Activated T-helper 2 cell treated with anti-CD3 and anti-CD28 coated beads, Interferon-gamma antibody, Interleukin-2, Interleukin-4, amounts not matched to agents 10 μg/mL and 5 μg/mL and 100 μg/mL, durations not matched to agents 14 hours and 24 hours and 36 hours (primary cell): ENCODE measurements at places on chromosomes 7 and 10. TPM values are rescaled to one million over a fixed set of nuclear protein-coding genes. Genes with fewer than 3 reads are reported as not detected.

GRCh38 chr10:47357131-47357582 is 9.0 kb downstream of the RBP3 start:
- H3K27me3 ChIP-seq, result no peaks in the 10 kb centered on the region
- H3K4me3 ChIP-seq, result no peak overlapping the region
- DNase-seq, result no peak
- H3K27ac ChIP-seq, result no peak overlapping the region
- H3K36me3 ChIP-seq, result no peaks in the 10 kb centered on the region

The RBP4 gene
- not detected in 2 replicates for total RNA-seq

DNA sequence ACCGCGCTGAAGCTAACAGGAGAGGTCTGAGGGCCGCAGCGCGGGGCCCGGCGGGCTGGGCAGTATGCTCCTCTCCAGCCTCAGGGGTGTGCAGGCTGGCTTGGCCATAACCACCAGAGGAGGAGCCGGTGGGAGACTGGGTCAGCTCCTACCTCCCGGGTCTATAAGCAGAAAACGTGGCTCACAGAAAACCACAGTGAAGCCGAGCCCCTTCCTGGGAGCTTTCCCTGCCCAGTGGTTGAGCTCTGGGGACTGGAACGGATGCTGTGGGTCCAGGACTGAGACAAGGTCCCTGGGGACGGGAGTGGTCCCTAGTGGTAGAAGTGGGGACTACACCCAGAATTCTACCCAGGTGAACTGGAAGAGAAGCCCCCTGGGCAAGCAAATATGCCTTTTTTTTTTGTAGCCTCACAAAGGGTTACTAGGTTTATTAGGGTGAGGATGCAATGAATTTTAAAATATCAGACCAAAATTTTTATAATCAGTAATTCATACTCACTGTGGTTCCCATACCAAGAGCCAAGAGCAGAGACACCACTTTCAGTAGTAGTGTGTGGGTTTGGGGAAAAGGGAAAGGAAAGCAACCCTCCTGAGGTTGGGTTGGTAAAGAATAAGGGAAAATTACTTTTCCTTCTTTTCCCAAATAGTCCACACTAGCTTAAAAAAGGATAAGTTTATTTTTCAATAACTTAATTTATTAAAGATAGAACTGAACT is 67.9 kb upstream of the PRKCQ start:
- H3K4me3 ChIP-seq, result no peak overlapping the region
- H3K36me3 ChIP-seq, result peaks cover under 1% of the 10 kb centered on the region
- peak; percentile 53 for DNase-seq
- H3K4me1 ChIP-seq, result peaks cover 47% of the 10 kb centered on the region
- no peak overlapping the region for H3K27ac ChIP-seq

DNA sequence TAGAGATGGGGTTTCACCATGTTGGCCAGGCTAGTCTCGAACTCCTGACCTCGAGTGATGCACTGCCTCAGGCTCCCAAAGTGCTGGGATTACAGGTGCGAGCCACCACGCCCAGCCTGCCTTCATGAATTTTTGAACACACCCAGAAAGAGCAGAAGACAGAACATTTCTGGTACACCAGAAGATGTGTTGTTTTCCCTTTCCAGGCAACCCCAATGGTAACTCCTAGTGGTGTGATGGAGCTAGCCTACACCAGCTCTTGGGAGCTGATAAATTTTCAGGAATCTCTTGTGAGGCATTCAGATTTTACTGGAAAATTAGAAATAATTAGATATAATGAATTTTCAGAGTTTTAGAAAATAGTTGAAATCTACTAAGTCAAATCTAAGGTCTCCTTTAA is 904 bp upstream of the CCDC7 start:
- H3K27me3 ChIP-seq, result peaks cover 7% of the 10 kb centered on the region
- DNase-seq, result no peak
- H3K36me3 ChIP-seq, result no peaks in the 10 kb centered on the region
- peaks cover 10% of the 10 kb centered on the region for H3K4me1 ChIP-seq
- no peak overlapping the region for H3K27ac ChIP-seq

DNA sequence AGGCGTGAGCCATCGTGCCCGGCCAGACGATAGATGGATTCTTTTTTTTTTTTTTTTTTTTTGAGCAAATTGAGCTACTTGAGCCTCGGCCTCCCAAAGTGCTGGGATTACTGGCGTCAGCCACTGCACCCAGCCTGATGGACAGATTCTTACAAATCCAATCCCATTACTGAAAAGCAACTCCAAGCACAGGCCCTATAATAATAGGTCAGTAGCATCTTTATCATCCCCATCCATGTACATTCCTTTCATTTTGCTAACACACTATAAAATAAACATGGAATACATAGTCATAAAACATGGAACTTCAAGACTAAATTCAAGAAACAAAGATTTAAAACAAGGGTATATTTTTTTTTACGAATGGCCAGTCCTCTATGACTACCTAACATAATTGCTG is 16.0 kb upstream of the RSBN1L start:
- no peak overlapping the region for H3K27ac ChIP-seq
- peaks cover 25% of the 10 kb centered on the region for H3K36me3 ChIP-seq
- H3K4me1 ChIP-seq, result no peaks in the 10 kb centered on the region
- H3K4me3 ChIP-seq, result no peak overlapping the region

GRCh38 chr10:123429706-123430221 is 236.4 kb upstream of the GPR26 start:
- H3K4me1 ChIP-seq, result no peaks in the 10 kb centered on the region
- no peak overlapping the region for H3K4me3 ChIP-seq
- H3K27me3 ChIP-seq, result peaks cover 6% of the 10 kb centered on the region
- H3K27ac ChIP-seq, result no peak overlapping the region

DNA sequence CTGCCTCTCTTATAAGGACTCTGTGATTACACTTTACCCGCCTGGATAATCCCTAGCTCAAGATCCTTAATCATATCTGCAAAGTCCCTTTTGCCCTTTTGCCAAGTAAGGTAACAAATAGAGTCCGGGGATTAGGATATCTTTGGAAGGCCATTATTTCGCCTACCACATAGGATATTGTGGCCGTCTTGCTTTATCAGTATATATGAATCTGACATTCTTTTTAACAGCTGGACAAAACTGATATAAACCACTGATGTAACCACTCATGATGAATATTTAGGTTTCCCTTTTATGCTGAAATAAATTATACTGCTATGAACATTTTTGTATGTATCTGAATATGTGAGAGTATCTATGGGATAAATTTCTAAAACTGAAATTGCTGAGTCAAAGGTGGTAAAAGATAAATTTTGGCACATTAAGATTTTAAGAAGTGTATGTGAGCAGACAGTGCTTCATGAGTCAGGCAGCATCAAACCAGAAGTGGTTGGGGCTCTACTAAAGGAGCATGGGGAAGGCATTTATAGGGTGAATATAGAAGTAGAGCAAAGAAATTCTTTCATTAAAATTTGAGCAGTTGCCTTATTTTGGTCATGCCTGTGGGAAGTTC is 44.7 kb downstream of the AVL9 start:
- peak overlapping the region; percentile 28 for H3K27ac ChIP-seq
- DNase-seq, result no peak
- H3K4me1 ChIP-seq, result peaks cover 17% of the 10 kb centered on the region
- H3K36me3 ChIP-seq, result peaks cover 34% of the 10 kb centered on the region
- H3K4me3 ChIP-seq, result no peak overlapping the region

The ZMIZ1 gene
- 79.2 and 80.4 TPM in 2 replicates for total RNA-seq

DNA sequence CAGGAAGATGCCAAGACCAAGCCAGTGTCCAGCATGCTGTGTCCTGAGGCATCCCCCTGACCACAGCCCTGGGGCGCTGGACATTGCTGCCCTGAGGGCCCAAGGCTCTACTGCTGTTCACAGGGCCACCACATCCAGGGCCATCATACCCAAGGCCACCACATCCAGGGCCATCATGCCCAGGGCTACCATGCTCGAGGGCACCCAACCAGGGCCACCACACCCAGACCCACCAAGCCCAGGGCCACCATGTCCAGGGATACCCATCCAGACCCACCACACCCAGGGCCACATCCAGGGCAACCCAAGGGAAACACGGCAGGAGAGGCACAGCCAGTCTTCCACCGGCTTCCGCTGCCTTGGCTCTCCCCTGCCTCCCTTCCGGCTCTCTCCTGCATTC is 17.1 kb downstream of the STK32C start:
- H3K4me3 ChIP-seq, result no peak overlapping the region
- no peak overlapping the region for H3K27ac ChIP-seq
- H3K36me3 ChIP-seq, result no peaks in the 10 kb centered on the region
- no peaks in the 10 kb centered on the region for H3K4me1 ChIP-seq

The NKX2-3 gene
- total RNA-seq, result not detected in 2 replicates

The KLHDC10 gene
- 13.9 and 16.0 TPM in 2 replicates for total RNA-seq

The FAM24B gene
- total RNA-seq, result 15.6 and 16.0 TPM in 2 replicates

DNA sequence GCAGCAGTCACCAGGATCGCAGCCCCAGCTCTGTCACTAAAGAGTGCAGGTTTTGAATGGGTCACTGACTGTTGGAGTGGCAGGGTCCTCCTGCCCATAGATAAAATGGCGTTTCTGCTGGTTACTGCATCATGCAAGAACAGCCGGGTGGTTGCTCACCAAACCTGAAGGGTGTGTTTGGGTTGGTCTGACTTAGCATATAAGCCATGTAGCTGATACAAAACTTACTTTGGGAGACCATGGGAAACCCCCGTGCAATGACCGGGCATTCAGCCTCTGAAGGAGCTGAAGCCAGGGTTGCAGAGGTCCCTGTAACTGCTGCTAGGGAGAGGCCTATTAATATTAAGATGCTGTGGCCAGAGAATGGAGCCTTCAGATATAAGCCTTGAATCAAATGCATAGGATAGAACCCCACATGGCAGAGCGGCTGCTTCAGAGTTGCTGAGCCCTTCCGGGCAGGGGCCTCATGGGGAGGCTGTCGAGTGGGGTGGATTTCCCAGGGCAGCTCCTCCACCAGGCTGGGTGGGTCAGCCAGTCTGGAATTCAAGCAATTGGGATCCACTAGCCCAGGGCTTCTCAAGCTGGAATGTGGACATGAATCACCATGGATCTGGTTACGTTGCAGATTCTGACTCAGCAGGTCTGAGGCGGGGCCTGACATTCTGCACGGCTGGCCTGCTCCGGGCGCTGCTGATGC is 70.9 kb upstream of the CTBP2 start:
- H3K36me3 ChIP-seq, result no peaks in the 10 kb centered on the region
- no peaks in the 10 kb centered on the region for H3K27me3 ChIP-seq
- H3K4me1 ChIP-seq, result no peaks in the 10 kb centered on the region
- no peak for DNase-seq
- H3K4me3 ChIP-seq, result no peak overlapping the region

The PRKG1 gene
- total RNA-seq, result not detected in 2 replicates

DNA sequence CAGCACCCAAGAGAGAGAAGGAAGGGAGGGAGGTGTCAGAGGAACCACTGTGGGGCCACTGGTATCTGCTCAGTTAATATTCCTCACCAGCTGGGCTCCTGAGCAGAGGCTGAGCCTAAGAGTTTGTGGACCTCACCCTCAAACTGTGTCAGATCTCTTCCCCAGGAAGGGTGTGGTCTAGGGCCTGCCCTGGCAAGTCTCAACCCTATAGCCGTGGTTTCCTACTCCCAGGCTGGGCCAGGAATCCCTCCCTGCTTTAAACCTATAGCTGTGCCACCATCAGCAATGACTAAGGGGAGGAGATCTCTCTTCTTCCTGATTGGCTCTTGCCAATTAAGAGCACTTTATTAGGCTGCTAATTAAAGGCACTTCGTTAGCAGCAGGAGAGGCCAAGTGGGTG is 29.9 kb downstream of the POLL start:
- H3K4me3 ChIP-seq, result no peak overlapping the region
- peaks cover 15% of the 10 kb centered on the region for H3K4me1 ChIP-seq
- no peak for DNase-seq

DNA sequence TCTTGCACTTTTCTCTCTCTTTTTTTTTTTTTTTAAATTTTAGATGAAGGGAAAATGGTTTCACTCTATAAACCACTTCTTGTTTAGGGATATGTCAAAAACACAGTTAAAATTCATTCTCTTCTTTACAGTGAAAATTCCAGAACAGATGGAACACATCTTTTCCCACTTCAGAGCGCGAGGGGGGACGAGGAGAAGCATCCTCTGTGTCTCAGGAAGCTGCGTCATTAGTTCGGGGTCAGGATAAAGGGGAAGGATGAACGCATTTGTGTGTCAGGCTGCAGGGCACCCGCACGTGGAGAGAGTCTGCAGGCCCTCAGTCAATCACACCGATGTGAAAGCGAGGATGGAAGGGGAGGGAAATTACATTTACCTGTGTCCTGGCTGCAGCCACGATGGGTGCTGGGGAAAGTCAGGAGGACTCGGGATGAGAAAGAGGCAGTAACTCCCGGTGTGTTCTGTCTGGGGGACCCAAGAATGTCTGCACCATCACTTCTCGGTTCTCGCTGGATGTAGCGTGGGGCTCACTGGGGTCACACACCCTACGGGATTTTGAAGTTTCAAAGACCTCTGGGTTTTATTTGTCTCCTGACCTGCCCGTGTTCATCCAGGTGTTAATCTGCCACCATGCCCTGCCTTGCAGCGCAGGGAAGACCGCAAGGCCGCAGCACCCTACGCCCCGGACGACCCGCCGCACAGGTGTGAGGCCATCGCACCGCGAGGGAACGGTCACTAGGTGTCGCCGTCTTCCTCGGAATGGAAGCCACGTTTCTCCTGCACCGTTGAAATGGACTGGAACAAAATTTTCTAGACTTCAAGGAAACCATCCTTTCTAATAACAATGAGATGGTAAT is 66.7 kb upstream of the PITRM1 start:
- no peaks in the 10 kb centered on the region for H3K4me1 ChIP-seq
- no peaks in the 10 kb centered on the region for H3K36me3 ChIP-seq
- no peak overlapping the region for H3K4me3 ChIP-seq

DNA sequence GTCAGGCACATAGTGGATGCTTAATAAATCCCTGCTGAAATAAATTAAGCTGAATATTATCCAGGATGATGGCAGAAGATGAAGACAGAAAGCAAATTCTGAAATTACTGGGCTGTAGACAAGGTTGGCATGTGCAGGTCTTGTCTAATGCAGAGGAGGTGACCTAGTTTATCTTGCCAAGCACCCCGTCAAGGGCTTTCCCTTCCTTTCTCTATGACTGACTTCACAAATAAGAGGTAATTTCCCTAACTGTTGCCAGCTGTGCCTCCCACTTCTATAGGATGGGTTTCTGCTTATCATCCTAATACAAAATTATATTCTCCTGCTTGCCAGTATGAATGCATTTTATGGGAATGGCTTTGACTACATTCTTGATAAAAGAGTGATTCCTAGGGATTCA is 38.0 kb downstream of the LHFPL3 start:
- peaks cover 12% of the 10 kb centered on the region for H3K4me1 ChIP-seq
- H3K36me3 ChIP-seq, result no peaks in the 10 kb centered on the region
- no peaks in the 10 kb centered on the region for H3K27me3 ChIP-seq
- DNase-seq, result no peak

DNA sequence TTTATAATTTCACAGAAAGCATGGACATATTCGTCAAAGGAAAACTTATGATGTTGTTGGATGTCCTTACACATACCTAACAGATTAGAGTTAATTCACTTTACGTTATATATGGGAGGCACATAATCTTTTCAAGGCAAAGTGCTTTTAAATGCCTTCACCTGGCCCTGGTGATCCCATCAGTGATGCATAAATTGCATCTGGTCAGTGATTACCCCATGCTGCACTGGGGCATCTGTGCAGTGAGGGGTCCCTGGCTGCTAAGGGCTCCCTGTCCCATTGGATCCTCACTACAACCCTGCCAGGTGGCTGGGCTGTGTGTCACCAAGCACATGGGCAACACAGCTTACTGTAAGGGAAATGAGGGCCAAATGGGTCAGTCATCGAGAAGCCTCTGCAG is 441.1 kb downstream of the RPS24 start:
- H3K27ac ChIP-seq, result no peak overlapping the region
- no peak overlapping the region for H3K4me3 ChIP-seq
- H3K27me3 ChIP-seq, result peaks cover 2% of the 10 kb centered on the region
- no peak for DNase-seq
- H3K36me3 ChIP-seq, result no peaks in the 10 kb centered on the region

- no peak for DNase-seq
- H3K27me3 ChIP-seq, result peaks cover 20% of the 10 kb centered on the region
- no peaks in the 10 kb centered on the region for H3K36me3 ChIP-seq
- H3K27ac ChIP-seq, result no peak overlapping the region
- H3K4me3 ChIP-seq, result no peak overlapping the region
- H3K4me1 ChIP-seq, result no peaks in the 10 kb centered on the region
Observed at GRCh38 chr7:121105262-121105661, 116.8 kb downstream of the CPED1 start.
